ENCODE measurements at places on chromosomes 4 and X.

DNA sequence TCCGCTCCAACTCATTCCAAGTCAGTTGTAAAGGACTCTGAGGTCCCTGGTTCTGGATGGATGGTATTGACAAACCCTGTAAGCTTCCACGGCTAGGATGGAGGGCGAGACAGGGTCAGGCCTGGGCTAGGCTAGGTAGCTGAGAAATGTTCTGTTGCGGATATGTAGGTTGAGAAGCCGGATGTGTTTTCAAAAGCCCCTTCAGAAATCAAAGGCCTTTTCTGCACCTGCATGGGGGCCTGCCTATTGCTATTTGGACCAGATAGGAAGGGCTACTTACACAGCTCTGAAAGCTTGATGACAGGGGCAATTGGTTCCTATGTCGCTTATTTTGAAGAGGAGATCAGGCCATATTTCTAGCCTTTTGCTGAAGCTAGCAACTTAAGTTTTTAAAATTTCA lies 1.9 kb upstream of the DRP2 start:
- no peak for DNase-seq

DNA sequence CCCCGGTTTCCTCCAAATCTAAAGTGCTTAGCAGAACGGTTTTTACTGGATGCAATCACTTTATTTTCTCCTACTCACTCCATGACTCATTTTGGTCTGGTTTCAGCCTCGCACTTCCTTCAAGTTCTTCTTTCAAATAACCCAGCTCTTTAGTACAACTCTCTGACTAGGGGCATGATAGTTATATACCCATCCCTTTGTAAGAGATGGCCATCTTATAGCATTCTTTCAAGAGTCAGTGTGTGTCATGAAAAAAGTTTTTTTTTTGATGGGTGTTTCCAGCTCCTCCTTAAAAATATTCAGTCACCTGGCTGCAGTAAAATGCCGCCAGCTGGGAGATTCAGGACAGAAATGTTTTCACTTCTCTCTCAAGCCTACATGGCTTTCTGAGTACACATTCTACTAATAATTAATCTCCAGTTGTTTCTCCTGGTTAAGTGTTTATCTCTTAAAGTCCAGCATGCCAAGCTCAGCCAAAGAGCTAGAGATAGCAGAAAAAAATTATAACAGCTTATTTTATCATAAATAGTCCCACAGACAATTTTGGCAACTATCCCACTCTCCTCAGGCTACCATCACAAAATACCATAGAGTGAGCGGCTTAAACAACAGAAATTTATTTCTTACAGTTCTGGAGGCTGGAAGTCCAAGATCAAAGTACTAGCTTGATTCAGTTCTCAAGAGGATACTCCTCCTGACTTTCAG lies 139.3 kb downstream of the GASK1B start:
- DNase-seq = peak; percentile 82

DNA sequence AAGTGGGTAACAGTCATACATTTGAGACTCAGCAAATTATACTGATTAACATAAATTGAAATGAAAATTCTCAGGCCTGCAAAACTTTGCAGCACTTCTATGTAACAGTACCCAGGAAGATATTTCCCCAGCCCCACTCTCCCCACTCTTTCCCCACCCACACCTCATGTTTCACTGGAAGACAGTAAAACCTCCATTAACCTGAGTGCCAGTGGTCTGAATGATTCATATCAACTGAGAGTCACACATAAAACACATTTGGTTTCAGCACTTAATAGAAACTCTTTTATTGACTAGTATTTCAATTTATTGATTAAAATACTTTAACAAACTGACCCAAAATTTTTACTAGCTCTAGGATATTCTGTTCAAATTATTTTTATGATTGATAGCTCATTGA lies 6.9 kb downstream of the CXCL6 start:
- no peak for DNase-seq

GRCh38 chrX:124862301-124862700 lies 457.4 kb upstream of the TEX13C start:
- no peak for DNase-seq

DNA sequence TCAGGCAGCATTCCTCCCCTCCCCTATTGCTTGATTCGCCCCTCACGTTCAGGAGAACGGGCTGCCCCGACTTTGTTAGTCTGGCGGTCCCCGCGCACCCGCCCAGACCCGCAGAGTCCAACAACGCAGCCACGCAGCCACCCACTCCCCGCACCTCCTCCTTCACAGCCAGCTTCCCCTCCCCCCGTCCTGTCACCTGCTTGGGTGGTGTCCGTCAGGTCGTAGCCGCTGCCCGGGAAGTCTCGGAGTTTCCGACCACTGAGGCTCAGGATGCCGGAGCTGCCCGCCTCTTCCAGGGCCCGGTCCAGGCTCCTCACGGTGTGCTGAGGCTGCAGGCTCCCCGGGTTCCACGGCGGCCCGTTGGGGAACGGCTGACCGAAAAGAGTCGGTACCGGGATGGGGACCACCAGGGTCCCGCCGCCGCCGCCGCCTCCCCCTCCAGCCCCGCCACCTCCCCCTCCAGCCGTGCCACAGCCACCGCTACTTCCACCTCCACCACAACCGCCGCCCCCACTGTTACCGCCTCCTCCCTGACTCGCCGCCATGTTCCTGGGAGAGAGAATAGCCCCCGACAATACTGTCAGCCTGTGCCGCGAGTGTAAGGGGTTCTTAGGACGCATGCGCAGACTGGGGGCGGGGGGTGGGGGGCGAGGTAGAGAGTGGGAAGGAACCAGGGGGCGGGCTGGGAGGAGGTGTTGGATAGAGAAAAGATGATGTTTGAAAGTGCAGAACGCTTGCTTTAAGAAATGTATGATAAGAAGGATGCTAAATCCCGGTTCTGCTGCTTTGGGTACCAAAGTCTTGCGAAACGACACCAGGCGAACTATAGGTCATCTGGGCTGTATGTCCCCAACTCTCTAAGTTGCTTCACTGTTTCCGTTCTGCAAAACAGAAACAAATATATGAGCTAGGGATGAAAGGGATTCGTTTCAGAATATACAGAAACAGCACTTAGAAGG lies at the start of gene LRCH2:
LRCH2 (minus strand) TSS at position 600 of the 959 bp plus-strand sequence; CDS start at position 545, 55 bp downstream.
- no peak for DNase-seq

DNA sequence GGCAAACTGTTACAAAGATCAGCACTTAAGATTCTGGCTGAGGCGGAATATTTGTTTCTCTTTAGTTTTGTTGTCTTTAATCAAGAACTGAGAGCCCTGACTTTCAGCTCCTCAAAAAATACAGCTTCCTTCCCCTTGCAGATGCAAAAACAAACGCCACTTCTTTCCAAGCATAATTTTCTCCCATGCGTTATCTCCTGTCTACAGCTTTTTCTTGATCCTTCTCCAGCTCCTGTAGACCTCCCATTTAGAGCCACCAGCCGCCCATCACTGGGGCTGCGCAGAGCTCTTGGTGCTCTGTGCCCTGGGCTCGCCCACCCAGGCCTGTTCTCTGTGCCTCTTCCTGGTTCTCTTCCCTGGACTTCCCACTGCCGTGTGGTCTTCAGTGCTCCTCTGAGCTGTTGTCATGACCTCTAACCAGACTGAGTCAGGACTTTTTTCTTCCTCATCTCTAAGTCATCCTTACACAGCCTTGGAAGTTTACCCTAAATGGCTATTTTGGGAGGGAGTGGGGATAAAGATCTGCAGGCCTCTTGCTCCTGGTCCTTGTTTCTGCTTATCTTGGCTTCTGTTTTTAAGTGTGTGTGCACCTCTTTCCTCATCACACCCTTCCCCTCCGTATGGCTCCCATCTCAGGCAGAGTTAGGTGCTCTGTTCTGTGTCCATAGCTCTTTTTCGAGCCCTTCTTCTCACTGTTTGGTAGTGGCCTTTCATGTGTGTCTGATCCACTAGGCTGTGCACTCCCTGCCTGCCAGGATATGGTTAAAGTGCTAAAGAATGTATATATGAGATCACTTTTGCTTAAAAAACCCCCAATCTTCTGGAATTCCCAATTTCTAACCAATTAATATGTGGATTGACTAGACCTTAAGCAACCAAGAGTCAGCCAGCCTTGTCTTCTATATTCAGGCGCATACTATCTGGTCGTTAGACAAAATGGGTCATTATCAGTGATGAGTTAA lies 122.5 kb downstream of the PTTG2 start:
- DNase-seq = peak; percentile 90

GRCh38 chr4:89245459-89245858 lies 62.1 kb downstream of the GPRIN3 start:
- DNase-seq = no peak

DNA sequence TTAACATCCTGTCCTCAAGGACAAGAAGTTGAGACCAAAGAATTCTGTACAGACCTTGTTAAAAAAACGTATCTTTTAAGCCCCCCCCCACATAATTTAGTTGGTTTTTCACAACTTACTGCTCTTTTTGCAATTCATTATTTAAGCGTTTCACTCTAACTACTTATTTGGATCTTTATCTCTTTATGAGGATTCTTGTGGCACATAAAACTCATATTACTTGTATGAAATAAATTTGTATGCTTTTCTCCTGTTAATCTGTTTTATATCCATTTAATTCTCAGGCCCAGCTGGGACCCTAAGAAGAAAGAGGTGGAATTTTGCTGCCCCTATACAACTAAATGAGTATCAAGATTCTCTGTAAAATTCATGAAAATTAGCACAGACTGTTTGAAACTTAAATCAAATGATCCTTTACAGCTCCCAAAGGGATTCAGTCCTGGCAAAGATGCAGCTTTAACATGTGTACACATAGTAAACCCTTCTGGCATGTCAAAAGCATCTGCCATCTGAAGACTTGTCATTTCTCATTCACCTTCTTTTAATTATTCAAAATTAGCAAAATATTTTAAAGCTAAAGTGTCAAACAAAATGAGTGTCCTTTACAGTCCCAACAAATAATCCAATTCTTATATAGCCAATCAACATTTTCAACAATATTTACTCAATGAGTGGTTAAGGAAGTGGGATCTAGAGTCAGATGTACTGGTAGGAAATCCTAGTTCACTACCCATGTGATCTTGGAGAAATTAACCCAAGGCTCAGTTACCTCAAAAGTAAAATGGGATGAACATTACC lies 17.7 kb downstream of the ARAP2 start:
- no peak for DNase-seq

- DNase-seq = no peak
Observed at GRCh38 chr4:17809667-17810066, 890 bp downstream of the DCAF16 start.

GRCh38 chrX:129347291-129347690 lies 176.0 kb downstream of the SMARCA1 start:
- no peak for DNase-seq

DNA sequence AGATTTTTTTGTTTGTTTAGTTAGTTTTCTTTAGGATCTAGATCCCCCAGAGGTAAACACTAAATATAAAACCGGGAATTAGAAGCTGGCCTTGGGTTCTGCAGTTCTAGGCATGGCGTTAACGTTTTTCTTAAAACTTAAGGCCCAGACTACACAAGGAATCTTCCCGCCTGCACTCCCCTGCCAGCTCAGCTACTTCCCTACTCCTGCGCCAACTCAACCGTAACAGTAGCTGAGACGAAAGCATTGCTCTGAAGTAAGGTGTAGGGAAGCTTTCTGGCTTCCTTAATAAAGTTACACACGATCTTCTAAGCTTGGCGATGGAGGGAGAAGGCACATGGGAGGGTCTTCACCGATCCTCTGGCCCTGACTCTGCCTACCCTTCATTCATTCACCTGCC lies 37.1 kb downstream of the CPE start:
- DNase-seq = no peak

- no peak for DNase-seq
Observed at GRCh38 chrX:55488593-55489313, 895 bp downstream of the USP51 start.

DNA sequence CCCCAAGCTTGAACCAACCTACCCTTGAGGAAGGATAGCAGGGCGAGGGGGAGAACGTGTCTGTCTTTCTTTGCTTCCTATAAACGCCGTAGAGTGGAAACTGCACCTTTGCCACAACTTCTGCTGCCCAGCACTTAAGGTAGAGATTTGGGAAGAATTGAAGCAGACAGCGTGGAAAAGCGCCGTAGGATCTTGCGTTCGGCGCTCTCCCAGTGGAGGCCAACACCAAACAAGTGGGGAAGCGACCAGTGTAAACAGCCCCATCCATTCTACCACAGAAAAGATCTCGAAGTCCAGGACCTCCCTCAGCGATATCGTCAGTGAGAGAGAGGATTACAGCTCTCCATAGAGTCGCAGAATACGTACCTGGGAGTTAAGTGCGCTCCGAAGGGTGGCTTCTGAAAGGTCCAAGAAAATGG lies 3.9 kb upstream of the NKX6-1 start:
- DNase-seq = no peak

- DNase-seq = no peak
Observed at GRCh38 chr4:26412381-26413372, 77.6 kb downstream of the CCKAR start.

- DNase-seq = peak; percentile 15
Observed at GRCh38 chrX:31423609-31424189, 351.9 kb upstream of the FTHL17 start.

DNA sequence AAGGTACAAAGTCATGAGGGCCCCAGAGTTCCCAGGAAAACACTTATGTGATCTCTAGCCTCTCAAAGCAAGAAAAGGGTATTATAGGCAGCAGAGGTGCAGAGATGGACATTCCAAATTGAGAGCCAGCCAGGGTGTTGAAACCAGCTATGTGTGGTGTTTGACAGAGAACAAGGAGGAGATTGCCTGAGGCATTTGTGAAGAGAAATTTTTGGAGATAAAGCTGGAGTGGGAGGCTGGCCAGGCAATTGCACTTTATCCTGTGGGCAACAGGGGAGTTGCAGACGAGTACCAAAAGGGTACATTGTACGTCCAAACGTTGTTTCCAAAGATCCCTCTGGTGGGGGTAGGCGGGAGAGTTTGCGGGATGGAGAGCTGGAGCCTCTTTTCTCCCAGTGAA lies 2.5 kb upstream of the GABRE start:
- DNase-seq = no peak

DNA sequence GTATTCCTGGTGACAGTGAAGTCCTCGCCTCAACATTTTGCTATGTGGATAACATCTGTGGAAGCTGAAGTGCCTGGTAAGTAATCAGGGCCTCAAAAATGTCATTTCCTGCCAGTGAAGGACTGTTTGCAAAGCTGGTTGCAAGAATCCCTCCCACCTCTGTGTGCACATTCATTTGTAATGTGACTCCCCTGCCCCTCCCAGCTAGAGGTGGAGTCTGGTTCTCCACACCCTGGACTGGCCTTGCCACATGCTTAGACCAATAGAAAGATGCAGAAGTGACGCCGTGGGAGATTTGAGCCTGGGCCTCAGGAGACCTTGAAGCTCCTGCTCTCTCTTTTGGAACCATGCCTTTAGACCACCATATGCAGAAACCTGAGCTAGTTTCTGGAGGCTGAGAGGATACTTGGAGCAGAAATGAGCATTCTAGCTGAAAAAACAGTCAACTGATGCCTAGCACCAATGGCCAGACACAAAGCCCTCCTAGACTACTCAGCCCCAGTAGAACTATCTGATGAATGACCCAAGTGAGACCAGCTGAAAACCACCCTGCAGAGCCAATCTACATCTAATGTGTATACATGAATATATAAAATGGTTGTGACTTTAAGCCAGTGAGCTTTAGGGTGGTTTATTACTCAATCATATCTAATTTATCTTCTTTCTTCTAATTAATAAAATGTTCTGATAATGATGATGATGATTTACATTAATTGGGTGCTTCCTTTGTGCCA lies 47.8 kb upstream of the CRMP1 start:
- no peak for DNase-seq

- no peak for DNase-seq
Observed at GRCh38 chr4:64682946-64683345, 273.7 kb upstream of the TECRL start.

GRCh38 chr4:7857993-7858392 lies 81.7 kb downstream of the AFAP1 start:
- DNase-seq = no peak

GRCh38 chr4:17763931-17764330 lies 17.5 kb downstream of the FAM184B start:
- no peak for DNase-seq

All from suppressor macrophage treated with lipopolysaccharide for 4 hours (primary cell).